ENCODE measurements at places on chromosomes 1 and 21.
A peak's percentile ranks its signal among the peaks of the same experiment; 100 is the strongest.

GRCh38 chr1:161131523-161132409 lies 701 bp downstream of the DEDD start:
- peak; percentile 24 for DNase-seq

DNA sequence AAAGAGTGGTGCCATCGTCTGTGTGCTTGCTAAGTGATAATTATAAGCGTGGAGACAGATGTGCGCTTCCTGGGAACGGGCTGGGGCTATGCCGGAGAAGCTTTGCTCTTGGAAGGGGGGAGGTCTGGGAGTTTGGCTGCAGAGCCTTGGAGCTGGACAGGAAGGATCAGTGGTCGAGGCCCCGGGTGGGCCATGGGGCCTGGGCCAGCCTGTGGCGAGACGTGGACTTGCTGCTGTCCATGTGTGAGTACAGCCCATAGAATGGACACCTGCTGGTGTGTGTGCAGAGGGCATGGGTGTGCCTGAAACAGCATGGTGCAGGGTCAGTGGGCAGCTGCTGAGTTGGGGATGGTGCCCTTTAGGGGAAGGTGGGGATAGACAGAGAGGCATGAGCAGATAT lies 121.3 kb downstream of the PCBP3 start:
- no peak for DNase-seq

DNA sequence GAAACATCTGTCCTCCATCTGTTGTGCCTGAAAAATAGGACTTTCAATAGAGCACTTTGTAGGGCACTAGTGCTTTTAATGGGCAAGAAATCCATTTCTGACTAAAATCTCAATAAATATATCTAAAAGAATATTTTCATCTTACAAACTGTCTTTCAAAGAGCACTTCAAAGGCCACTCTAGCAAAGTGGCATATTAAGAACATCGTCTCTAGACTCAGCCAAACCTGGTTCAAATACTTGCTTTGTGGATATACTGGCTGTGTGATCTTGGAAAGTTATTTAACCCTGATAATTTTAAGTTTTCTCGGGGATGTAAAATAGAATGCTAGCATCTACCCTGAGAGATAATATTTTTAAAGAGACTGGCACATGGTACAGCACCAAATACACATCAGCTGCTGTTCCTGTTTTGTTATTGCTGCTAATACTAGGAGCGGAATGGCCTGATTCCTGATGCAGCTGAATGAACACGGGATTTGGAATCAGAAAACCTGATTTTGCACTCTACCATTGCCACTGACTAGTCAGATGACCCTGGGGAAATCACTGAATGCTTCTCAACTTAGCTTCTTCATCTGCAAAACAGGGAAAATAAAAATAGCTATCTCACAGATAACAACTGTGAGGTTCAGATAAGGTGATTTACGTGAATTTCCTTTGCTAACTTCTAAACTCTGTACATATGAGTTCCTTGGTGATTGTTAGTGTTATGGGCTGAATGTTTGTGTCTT lies 25.2 kb upstream of the LRRC8C start:
- no peak for DNase-seq

DNA sequence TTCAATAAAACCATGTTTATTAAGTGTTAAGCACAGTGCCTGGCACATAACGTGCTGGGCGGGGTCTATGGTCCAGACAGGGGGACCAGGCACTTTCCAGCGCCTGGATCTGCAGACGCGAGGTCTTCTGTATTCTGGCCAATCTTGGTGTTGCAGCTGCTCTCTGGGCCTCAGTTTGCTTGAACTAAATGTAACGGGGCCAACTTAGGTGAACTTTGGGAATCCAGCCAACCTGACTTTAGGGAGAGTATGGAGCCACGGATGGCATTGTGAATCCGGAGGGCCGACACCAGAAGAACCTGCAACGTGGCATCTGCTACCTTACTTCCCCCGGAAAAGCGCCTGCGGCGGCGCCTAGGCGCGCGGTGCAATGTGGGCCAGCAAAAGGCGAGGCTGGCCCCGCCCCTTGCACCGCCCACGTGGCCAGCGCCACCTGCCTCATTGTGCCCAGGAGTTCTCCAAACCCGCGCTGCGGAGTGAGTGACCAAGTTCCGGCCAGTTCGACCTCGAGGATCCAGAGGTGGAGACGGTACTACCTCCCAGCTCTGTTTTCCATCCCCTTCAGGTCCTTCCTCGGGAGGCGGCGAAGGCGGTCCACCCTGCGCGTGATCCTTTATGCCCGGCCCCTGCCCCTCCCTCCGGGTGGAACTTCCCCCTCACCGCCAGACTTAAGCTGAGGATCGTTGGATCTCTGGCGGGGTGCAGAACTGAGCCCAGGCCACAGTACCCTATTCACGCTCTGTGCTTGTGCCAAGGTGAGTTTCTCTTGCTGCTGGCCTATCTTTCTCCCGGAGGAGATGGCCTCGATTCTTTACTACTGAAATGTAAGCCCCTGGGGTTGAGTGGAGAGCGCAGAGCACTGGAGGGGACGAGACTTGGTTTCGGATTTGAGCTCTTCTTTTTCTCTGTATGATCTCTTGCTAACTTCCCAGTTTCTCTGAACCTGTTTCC lies at the start of gene AKR1A1:
AKR1A1 (plus strand) TSS at position 426 of the 951 bp plus-strand sequence. CDS start 10,969 bp downstream, outside the sequence.
- peak; percentile 95 for DNase-seq

- no peak for DNase-seq
Observed at GRCh38 chr1:176609556-176610408, 146.8 kb downstream of the PAPPA2 start.

DNA sequence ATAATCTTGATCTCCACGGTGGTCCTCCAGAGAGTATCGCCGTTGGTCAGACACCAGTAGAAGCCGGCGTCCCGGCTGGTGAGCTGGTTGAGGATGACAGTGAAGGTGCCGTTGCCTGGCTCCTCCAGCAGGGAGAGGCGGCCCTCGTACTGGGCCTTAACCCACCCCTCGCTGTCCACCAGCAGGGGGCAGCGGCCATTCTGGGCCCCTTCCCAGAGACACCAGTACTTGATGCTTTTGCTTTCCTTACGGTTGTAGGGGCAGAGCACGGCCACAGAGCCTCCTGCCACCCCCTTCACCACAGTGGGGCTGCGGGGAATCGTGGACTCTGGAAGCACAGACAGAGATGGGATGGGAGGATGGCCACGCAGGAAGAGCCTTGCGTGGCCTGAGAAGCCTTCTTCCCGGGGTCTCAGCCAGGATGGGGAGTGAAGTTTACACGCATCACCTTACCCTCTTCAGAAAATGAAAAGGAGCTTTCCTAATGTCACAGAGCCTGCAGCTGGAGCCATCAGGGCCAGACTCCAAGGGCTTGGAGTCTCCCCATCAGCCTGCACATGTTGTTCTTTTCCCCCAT lies 10.7 kb downstream of the PIGR start:
- DNase-seq = peak; percentile 52

GRCh38 chr1:100604372-100604771 lies 66.4 kb downstream of the GPR88 start:
- DNase-seq = no peak

DNA sequence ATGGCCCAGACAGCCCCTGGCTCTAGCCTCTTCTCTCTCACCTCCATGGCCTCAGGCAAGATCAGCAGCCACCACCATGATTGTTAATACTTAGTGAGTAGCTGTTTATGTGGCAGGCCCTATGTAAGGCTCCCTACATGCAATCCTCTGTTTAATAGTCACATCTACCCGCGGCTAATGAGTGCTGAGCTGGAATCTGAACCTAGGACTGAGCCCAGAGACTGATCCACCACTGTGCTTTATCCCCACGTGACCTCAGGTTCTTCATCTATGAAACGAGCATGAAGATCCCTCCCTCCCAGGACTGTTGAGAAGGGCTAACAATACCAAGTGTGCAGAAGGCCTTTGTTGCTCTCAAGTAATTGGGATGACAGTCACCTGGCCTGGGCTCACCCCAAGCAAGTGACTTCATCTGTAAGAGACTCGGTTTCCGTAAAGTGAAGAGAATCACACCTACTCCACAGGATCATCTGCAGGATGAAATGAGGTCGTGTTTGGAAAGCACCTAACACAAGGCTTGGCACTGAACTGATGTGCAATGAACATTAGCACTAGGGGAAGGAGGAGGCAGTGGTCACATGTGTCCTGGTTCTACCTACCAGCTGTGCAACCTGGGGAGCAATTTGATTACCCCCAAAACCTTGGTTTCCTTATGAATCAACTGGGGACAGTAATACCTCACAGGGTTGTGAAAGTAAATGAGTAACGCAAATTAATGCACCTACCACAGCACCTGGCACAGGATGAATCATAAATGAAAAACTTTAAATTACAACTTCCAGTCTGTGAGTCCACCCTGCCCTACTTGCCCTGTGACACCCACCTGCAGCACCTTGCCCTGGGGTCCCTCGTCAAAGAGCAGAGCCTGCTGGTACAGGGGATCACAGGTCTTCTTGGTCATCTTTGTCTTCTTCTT lies 37.2 kb downstream of the RIMS3 start:
- DNase-seq = peak; percentile 84

DNA sequence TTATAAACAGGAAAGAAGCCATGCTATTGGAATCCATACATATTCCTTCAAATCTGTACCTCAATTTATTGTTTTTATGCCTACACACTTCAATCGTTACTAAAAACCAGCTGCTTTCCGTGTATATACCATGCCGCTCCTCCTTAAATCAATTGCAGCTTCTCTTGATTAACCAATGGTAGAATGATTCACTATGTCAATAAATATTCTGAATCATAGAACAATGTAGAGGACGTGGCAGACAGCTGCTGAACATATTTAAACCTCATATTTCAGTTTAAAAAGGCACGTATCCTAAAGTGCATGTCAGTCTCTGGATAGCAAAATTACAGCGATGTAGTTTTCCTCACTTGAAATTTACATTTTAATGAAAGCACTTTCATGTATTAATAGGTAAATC lies 100.4 kb downstream of the MRPL39 start:
- no peak for DNase-seq

DNA sequence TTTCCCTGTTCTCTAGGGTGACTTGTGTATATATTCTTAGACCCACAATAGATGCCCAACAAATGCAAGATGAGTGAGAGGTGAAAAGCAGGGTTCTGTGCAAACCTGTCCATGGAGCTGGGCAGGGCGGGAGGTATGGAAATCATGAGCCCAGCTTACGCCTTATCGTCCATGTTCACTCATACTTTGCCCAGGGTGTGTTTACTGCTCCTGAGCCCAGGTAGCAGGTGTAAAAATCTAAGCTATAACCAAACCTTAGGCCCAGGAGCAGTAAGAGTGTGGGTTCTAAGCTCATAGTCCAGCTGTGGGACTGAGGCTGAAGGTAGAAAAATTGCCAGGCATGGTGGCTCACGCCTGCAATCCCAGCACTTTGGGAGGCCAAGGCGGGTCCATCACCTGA lies 48.1 kb downstream of the CACNA1E start:
- DNase-seq = no peak

DNA sequence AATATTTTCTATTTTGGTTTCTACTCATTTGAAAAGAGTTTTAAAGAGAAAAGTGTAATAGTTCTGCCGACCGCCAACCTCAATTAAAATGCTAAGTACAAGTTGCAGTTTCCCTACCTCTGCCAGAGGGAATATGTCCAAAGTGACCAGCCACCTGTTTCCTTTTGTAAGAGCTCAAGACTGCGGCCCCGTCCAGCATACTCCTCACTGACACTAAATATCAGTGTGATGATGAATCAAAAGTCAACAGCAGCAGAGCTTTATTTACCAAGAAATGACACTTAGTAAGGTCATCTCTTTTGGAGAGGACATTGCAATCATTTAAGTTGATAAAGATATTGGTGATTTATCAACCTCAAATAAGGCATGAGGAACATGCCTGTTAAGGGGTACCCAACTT lies 57.4 kb upstream of the NRIP1 start:
- DNase-seq = no peak

DNA sequence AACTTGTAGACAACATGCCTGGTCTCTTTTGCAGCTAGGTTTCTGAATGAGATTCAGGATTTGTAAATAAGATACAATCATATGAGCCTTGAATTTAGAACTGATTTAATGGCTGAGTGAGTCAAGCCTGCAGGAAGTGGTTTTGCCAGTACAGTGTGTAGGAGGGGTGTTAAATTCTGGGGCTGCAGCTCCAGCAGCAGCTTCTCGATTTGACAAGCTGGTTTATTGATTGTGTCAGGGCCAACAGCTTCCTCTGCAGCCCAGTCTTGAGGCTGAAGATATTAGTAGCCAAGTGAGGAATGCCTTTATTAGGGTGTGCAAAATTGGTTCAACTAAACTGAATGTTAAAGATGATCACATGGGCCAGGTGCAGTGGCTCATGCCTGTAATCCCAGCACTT lies 11.5 kb upstream of the PLA2G5 start:
- DNase-seq = peak; percentile 88

DNA sequence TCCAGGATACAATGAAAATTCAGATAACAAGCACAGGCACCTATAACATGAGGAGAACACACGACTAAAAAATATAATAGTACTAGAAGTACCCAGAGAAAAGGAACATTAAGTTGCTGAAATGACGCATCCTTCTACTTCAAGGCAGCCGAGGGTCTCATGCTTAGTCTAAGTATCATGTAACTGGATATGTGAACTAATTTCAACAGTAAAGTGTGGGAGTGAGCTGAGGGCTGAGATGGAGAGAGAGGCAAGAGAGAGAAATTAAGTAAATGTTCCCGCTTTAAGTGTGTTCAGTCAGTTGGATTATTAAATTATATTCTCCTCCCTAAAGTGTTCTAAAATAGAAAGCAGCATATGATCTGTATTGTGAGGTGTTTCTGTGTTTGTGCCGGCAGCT lies 152.2 kb upstream of the KRTAP19-8 start:
- DNase-seq = no peak

GRCh38 chr1:240151136-240151735 lies 59.6 kb downstream of the FMN2 start:
- no peak for DNase-seq

- DNase-seq = no peak
Observed at GRCh38 chr1:94438692-94439276, 20.6 kb downstream of the ABCD3 start.

- DNase-seq = no peak
Observed at GRCh38 chr1:230160957-230161771, 94.1 kb downstream of the GALNT2 start.

GRCh38 chr1:21587602-21587953 lies 78.4 kb downstream of the ALPL start:
- no peak for DNase-seq

- no peak for DNase-seq
Observed at GRCh38 chr21:44697811-44698734, 1.1 kb downstream of the KRTAP10-12 start.

- no peak for DNase-seq
Observed at GRCh38 chr1:93773049-93773838, 91.6 kb upstream of the BCAR3 start.

- no peak for DNase-seq
Observed at GRCh38 chr1:180906511-180906910, 6.2 kb upstream of the KIAA1614 start.

DNA sequence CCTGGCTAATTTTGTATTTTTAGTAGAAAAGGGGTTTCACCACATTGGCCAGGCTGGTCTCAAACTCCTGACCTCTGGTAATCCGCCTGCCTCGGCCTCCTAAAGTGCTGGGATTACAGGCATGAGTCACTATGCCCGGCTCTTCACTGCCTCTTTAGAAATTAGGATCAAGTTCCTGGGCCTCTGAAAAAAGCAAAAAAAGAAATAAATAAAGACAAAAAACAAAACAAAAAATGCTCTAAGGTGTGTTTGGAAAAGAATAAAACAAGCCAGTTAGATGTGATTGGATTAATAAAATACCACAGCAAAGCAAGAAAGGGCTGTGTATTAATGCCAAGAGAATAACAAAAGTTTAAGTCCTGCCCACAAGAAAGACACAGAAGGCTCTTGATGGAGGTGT lies 4.2 kb upstream of the ABCB10 start:
- DNase-seq = no peak

- DNase-seq = no peak
Observed at GRCh38 chr1:44743211-44743610, 3.6 kb downstream of the KIF2C start.

Data from activated CD4-positive, alpha-beta T cell treated with anti-CD3 and anti-CD28 coated beads, Interleukin-10, Interleukin-2, amounts not matched to agents 100 ng/mL and 50 ng/mL, durations not matched to agents 16 hours and 8 hours (primary cell).